ENCODE measurements at places on chromosomes 3 and 15.

GRCh38 chr3:171731691-171732090, 78.6 kb downstream of the PLD1 start:
- DNase-seq, result no peak

DNA sequence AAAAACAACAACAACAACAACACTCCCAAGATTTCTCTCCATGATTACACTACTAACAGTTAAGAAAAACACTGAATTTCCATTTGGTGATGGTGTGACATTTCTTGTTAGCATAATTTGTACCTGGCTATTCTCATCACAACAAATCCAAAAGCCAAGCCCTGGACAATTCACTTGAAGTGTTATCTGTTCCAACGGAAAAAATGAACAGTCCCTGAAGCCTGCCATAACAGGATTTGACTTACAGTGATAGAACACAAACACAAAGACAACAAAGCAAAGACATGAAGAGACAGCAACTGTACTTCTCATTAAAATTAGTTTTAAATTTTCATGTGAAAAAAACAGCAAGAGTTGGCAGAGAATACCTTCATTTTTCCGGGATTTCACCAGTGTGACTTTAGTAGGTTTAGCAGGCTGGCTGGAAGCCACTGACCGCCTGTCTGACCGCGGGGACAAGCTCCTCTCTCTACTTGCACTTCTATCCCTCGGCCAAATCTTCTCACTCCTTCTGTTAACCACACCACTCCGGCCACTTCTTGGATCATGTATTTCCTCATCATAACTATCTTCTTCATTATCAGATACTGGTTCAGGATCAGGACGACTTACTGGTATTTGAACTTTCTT, 56.3 kb downstream of the TJP1 start:
- DNase-seq, result no peak

DNA sequence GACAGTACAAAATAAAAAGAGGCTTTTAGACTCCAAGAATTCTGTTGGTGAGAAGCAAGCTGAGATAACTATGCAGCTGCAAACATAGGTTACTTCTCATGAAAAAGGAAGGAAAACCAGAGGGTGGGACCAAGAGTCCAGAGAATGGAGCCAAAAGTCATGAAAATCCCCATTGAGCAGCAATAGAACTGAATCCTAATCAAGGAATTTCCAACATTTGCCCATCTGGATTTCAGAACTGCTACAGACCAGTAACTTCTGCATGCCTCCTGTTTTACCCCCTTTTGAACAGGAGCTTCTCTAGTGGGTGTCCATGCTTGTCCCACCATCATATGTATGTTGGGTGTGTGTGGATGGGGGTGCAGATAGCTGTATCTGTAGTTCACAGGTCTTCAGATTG, 33.6 kb upstream of the BNC1 start:
- no peak for DNase-seq

- no peak for DNase-seq
These were observed 9.6 kb upstream of the MUSTN1 start for GRCh38 chr3:52844290-52844975.

GRCh38 chr3:13525827-13526625, 22.9 kb upstream of the FBLN2 start:
- no peak for DNase-seq

DNA sequence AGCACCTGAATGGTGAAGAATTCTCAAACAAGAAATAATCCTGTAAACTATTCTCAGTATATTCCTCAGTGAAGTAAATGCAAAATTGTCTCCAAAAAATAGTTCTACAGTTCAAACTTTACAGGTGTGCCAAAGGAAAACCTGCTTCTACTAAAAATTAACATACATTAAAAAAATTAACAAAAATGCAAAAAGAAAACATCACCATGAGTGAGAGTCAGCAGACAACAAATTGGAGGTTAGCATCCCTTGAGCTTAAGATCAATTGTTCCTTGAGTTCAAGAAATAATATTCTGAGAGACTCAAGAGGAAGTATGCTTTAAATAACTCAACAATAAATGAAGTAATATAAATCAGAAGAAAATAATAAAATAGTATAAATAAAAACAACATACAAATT, 278.4 kb upstream of the MME start:
- no peak for DNase-seq

- peak; percentile 14 for DNase-seq
These were observed 34.3 kb downstream of the STT3B start for GRCh38 chr3:31567036-31567435.

- no peak for DNase-seq
These were observed 671.7 kb downstream of the MECOM start for GRCh38 chr3:168991803-168992202.

DNA sequence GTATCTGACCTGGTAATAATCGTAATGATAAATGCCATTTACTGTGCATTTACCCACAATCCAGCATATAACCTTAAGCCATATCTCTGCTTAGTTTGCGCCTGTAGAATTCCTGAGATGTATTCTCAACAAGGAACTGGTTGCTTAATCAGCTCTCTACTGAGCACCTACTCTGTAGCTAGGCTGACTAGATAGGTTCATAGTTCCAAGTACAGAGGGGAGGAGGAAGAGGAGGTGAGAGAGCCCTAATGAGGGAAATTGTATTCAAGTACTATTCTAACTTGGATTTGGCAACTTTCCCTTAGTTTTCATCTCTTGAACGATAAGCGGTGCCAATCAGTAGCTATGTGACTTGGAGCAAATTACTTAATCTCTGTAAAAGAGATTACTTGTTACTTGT, 5.6 kb upstream of the AKAP13 start:
- DNase-seq, result no peak

DNA sequence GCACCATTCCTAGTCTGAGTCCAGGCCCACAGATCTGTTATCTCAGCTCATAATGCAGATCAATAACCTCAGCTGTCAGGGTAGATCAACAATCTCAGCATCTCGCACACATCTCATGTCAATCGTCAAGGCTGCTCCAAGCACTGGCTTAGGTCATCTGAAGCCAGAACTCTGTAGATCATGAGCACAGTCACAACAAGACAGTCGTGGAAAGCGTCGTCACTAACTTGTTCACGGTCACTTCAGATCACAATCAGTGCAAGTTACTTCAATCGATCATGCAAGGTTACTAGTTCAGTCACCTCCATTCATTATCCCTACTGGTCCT, 71.8 kb downstream of the RBPMS2 start:
- DNase-seq, result no peak

DNA sequence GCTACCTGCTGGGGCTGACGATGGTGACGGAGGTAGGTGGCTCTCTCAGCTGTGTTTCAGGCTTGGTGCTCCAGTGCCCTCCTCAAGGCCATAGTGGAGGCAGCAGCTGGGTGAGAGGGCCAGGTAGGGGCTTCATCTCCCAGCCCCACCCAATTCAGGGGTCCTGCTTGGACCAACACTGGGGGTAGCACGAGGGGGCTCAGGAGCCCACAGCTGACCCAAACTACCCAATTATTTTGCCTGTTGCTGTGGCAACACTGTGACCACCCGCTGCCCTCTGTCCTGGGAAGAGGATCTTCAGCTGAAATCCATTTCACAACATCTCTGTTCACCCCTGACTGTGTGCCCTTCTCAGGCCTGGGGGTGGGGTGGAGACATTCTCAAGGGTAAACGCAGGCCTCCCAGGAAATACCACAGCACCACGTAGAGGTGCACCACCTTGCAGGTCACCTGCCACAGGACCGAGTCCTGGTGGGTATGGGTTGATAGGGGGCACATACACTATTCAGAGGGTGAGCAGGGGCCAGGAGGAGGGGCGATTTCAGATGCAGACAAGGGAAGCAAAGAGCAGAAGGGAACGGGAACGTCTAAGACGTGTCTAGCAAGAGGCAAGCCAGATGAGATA, 62.7 kb downstream of the GRIP2 start:
- DNase-seq, result no peak

DNA sequence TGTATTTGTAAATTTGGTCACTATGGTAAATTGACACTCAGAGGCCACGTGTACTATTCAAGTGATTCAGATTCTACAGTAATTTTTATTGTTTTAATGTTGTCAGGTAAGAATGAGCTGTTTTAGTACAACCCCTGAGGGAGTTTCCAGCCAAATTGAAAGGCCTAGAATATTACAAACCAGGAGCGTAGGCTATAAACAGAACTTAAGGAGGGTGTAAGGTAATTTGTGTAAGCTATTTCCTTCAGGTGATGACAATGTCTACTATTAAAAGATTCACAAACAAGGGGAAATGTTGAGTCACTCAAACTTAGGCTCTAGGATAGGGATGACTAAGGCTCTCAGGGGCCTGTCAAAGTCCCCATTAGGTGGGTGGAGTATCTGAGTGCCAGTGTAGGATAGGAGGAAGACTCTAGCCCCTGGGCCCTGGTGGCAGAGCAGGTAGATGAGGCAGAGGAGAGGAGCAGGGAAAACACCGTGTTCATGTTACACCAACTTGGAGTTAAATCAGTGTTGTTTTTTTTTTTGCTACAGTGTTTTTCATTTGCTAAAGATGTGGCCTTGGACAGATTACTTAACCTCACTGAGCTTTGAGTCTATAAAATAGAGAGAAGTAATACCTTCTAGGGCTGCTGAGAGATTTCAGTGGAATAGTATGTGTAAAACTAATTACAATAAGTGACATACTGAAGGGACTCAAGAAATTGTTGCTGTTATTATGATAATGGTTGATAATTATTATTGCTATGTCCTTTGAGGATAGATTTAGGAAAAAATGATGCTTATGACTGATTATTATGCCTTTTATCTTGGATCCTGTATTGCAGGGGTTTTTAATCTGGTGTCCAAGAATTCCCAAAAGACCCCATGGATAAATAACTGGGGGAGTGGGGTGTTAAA, 10.3 kb downstream of the TM4SF1 start:
- peak; percentile 96 for DNase-seq

GRCh38 chr15:69490356-69491037, 37.9 kb downstream of the RPLP1 start:
- DNase-seq, result no peak

DNA sequence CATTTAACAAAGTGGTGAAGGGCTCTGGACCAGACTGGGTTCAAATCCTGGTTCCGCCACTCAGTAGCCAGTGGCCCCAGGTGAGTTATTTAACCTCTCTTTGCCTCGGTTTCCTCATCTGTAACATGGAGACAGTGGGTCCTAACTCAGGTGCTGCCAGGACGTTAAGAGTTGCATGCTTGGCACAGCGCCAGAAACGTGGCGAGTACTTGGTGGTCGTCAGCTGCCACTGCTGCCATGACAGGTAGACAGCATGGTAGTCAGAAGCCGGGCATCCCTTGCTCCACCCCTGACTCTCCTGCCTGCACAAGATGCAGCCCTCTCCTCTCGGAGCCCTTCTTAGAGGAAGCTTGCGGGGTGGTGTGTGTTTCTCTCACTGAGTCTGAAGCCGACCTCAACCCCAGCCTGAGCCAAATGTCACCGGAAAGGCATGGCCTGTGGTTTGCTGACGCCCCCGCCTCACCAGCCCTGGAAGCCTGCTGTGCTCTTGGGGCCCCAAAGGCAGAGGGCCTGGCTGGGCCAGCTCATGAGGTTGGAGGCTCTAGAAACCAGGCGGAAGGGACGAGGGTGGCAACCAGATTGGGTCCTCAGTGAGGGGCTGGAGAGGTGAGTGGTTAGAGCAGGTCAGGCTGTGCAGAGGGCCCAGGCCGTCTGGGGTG, 160.8 kb upstream of the TLE3 start:
- DNase-seq, result no peak

GRCh38 chr3:163450698-163451097, 1627.6 kb downstream of the SI start:
- no peak for DNase-seq

DNA sequence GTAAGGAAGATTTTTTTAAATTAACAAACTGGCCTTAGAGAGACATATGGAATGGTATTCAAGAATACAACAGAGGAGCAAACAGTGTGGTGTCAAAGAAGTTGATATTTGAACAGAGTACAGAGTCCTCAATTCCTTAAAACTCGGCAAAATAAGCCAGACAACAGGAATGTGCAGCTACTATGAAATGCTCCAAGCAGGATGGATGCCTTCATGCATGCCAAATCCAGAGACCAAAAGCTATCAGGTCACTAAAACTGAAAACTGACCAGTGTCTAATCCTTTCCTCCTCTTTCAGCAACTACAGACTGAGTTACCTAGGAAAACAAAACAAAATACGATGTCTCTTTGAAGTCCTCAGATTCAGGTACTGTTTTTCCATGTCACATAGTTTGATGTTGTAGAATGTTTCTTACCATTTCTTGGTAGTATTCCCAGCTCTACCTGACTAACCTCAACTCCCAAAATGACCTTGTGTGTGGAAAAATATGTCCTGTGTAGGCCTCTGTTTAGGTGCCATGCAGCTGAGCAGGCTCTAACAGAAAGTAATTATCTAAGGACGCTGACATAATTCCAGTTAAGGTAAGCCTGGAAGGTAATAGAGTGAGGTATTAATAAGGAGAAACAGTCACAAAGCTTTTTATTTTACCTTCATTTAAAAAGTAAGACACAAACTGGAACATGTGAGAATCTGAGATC, 46.9 kb downstream of the TBL1XR1 start:
- no peak for DNase-seq

- DNase-seq, result no peak
These were observed 38.0 kb upstream of the DPH6 start for GRCh38 chr15:35583863-35584528.

DNA sequence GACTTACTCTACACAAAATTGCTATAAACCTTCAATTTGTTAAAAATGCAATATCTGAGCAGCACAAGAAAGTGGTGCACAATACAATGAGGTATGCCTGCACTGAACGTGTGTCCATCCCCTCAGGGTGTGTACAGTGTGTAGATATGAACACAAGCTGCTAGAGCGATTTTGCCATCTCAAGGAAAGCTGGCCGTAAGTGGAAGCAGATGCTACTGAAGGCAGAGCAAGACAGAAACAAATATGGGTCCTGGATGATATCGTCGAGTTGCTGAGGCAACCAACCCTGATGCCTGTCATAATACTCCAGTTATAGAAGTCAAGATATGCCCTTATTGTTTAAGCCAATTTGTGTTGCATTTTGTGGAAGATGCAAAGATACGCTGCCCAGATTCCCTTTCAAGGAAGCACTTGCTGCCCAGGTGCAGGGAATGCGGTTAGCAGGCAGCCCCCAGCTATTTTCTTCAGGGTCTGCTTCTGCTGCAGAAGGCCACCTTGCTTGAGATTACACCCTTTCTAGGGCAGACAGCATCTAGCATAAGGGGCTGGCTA, 25.8 kb upstream of the EHHADH start:
- DNase-seq, result no peak

DNA sequence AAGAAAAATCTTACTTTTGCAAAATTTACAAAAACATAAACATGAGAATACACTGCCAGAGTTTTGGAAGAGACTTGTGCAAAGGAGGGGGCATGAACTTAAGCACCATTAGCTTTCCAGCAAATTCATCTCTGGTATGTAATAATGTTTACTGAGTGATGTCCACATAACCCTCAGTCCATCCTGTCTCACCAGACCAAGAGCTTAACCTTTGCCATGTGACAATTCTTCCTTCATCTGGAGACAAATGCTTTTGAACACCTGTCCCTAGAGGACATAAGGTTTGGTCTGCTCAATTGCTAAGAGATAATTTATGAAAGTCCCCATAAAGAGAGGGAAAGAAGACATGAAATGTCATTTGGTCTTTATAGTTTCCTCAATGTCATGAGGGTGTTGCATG, 412.3 kb downstream of the ERC2 start:
- no peak for DNase-seq

GRCh38 chr3:186255703-186256331, 106.2 kb downstream of the DGKG start:
- DNase-seq, result no peak
